ENCODE measurements at places on chromosomes 5 and 9.

GRCh38 chr5:83662558-83662957 is 58.1 kb downstream of the HAPLN1 start:
- no peak for DNase-seq

DNA sequence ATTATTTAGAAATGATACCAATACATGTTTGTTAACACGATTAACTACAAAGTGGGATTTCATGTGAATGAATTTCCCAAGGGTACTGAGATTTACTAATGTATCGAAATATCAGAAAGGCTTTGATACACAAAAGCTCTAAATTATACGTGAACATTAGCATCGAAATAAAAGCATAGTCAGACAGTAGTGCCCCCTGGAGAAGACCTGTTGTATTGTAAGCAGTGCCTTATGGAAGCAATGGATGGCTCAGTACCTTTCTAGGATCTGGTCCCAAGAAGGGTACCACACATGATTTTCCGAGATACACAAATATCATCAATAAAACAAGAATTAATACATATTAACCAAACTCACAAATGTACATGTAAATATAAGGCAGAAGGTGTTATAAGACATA is 153.8 kb downstream of the CDH12 start:
- DNase-seq, result no peak

DNA sequence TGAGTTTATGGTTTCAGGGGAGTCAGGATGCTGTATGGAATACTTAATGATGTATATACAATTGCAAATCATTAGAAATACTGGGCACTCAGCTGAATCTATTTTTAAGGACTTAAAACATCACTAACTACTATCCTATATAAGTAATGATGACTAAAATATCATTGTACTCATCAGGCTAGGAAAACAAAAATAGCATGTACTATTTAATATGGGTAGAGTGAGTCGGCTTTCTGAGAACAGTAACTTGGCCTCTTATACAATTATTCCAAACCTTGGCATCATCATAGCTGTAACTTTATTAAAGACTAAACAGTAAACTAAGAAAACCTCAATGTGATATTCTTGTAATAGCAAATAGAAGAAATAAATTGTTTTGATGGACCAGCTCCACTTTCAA is 94.5 kb downstream of the PJA2 start:
- no peak for DNase-seq

DNA sequence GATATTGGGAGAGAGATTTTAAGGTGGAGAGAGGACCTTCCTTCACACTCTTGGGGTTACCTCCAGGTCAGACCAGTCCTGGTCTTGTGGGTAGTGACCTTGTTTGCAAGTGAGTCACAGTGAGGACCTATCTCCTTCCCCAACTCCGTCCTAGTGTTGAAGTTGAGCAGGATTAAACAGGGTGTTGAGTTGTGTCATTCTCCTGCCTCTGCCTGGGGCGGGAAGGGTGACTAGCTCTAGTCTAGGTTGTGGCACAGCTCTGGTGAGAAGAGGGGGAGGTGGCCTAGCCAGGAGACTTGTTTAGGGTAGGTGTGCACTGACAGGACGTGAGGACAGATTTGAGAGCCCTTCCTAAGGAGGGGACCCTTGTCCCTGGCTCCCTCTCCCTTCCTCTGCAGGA is 119.6 kb upstream of the PITX1 start:
- no peak for DNase-seq

GRCh38 chr5:132760601-132761317 is 13.5 kb downstream of the CCNI2 start:
- no peak for DNase-seq

GRCh38 chr5:125117566-125117965 is 371.1 kb upstream of the ZNF608 start:
- peak; percentile 82 for DNase-seq

DNA sequence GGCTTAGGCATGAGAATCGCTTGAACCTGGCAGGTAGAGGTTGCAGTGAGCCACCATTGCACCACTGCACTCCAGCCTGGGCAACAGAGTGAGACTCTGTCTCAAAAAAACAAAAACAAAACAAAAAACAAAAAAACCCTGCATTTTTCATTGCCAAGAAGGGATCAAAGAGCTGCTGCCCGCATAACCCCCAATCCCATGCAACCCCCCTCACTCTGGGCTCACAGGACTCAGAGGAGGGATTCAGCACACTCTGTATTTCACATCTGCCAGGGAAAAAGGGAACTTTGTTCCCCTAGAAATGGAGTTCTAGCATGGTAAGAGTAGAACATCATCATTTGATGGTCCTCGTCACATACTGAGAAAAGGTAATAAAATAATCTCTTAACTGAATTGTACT is 153.9 kb upstream of the GNA14 start:
- DNase-seq, result no peak

GRCh38 chr5:128773378-128773777 is 191.9 kb upstream of the SLC27A6 start:
- DNase-seq, result no peak

DNA sequence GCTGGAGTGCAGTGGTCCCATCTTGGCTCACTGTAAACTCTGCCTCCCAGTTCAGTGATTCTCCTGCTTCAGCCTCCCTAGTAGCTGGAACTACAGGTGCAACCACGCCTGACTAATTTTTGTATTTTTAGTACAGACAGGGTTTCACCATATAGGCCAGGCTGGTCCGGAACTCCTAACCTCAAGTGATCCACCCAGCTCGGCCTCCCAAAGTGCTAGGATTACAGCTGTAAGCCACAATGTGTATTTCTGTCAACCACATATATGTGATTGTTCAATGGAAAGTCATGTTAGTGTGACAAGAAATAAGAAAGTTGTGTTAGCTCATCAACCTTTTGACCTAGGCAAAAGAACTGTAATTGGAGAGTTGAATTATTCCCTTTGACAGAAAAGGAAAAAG is 677.1 kb upstream of the CHD1 start:
- no peak for DNase-seq

DNA sequence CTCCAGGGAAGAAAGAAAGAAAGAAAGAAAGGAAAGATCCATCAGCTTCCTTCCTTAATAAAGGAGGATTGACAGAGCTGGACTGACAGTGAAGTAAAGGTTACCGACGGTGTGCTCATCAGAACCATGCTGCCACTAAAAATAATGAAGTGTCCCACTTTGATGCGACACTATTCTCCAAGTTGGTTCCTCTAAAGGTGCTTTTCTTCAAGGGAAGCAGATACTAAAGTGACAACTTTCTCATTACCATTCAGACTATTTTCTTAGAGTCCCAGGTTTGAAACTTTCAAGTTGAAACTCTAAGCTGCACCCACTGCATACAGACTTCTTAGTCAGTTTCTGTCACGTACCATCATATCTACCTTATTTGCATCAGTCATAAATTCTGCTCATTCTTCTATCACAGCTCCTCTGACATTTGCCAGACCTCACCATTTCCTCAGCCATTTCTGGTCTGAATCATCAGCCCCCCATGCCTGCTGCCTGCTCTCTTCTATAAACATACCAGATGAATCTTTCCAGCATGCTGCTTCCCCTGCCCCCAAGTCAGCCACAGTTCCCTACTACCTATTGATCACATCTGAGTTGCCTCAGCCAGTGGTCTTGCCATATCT is 177.6 kb downstream of the DEPDC1B start:
- DNase-seq, result peak; percentile 85

GRCh38 chr5:91052977-91053740 is 330.0 kb downstream of the ARRDC3 start:
- DNase-seq, result no peak

GRCh38 chr9:114416906-114417305 is 29.1 kb upstream of the AKNA start:
- DNase-seq, result no peak

- no peak for DNase-seq
These were observed 8.5 kb upstream of the ZFP62 start for GRCh38 chr5:180869587-180869986.

GRCh38 chr9:15369871-15370270 is 52.8 kb upstream of the SNAPC3 start:
- DNase-seq, result no peak

- no peak for DNase-seq
These were observed 20.1 kb downstream of the SLC35D2 start for GRCh38 chr9:96363175-96363967.

- DNase-seq, result no peak
These were observed 149.8 kb downstream of the AUH start for GRCh38 chr9:91211919-91212318.

DNA sequence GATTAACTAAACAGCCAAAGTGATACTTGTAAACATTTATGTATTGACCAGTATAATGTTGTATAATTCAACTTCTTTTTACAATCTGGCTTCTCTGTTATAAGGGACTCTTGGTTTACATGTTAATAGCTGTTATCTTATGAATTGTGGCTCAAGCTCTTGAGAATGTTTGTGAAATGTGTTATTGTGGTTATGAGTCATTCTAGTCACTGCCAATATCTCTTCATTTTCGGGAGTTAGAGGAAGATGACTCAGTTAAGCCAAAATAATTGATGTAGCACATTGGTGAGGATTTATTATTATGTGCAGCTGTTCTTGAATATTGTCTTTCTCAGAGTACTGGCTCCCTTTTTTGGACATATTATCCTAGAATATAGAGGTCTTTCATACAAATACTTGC is 655.2 kb upstream of the RIOK2 start:
- DNase-seq, result peak; percentile 97

DNA sequence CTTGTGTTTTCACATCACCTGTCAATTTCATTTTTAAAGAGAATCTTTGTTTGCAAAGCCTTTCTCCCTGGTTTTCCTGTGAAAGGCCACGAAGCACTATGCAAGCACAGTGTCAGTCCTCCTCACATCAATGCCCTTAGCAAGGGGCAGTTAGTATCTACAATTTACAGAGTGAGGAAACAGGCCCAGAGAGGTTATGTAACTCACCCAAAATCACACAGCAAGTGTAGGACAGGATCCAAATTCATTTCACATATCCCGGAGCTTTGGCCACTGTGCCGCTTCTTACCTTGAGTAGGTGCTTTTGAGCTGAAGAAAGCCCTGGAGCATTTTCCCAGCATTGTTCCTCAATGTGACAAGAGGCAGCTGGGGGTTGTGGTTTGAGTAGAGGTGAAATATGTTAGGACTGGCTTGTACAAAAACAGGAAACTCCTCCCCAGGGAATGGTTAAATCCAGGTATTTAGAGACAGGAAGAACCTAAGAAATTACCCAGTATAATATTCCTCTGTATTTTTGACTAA is 283.8 kb downstream of the NTRK2 start:
- no peak for DNase-seq

DNA sequence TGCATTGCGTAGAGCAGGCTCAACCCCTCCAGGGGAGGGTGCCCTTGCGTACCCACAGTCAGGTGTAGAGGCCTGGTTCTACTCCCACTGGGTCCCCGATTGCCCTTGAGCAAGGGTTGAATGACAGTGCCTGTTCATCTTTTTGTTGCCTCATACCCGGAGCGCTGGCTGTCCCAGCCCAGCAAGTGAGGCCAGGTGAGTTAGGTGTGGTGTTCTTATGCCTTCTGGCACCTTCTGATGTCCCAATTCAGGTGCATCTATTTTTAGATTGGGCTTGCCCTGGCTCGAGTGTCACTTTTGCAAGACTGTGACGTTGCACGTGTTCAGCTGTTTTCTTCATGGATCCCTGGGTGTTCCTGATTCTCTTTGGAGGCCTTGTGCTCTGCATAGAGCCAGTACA is 257.8 kb downstream of the GOLPH3 start:
- DNase-seq, result no peak

GRCh38 chr5:82813861-82814260 is 263.3 kb downstream of the TMEM167A start:
- no peak for DNase-seq

DNA sequence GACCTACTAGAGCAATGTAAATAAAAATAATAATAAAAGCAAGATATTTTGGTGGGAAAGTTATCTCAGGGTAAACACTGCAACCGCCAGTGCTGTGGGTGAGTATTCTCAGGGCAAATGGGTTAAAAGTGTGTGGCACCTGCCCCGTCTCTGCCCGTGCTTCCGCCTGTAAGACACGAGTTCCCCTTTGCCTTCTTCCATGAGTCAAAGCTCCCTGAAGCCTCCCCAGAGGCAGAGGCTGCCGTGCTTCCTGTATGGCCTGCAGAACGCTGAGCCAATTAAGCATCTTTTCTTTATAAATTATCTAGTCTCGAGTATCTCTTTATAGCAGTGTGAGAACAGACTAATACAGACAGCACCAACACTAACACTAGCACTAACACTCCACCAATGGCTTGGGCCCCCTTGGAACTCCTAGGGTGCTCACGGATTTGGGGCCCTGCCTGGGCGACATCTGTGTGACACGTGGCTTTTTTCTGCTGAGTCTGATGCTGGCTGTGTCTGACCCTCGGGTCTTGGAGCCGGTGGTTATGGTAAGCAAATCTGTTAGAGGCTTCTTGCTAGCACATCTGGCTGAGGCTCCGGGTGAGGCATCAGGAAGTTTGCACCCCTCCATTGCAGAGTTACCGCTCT is 10.6 kb downstream of the PLEKHG4B start:
- peak; percentile 20 for DNase-seq
